ENCODE measurements at places on chromosomes 4 and X. TPM values are rescaled to one million over a fixed set of nuclear protein-coding genes. Genes with fewer than 3 reads are reported as not detected.

Gene SH2D1A
- not detected for total RNA-seq

Gene LRAT
- total RNA-seq, result not detected

Gene MAOA
- total RNA-seq, result 11.0 TPM

Gene IQCM
- not detected for total RNA-seq

Gene IGSF1
- total RNA-seq, result not detected

Gene WDR44
- total RNA-seq, result 16.5 TPM

Gene EPHA5
- total RNA-seq, result 7.1 TPM

Gene RAI2
- total RNA-seq, result 0.38 TPM

Gene CENPVL1
- not detected for total RNA-seq

Gene PTTG2
- not detected for total RNA-seq

Gene BEND4
- total RNA-seq, result not detected

Gene PAGE1
- not detected for total RNA-seq

Gene HAND2
- total RNA-seq, result 12.8 TPM

Gene RNF212
- 1.7 TPM for total RNA-seq

Gene OTC
- not detected for total RNA-seq

Gene XAGE2
- not detected for total RNA-seq

Gene GPR101
- not detected for total RNA-seq

Gene POU4F2
- total RNA-seq, result not detected

Gene PYURF
- total RNA-seq, result 80.9 TPM

Gene ESX1
- total RNA-seq, result not detected

Gene CCSER1
- not detected for total RNA-seq

Gene SMIM43
- 3.4 TPM for total RNA-seq

Gene MAP7D2
- 0.56 TPM for total RNA-seq

Gene SAT1
- total RNA-seq, result 78.6 TPM

Gene SRPK3
- 0.85 TPM for total RNA-seq

Gene ADH1A
- not detected for total RNA-seq

Gene PCDH19
- total RNA-seq, result under 0.01 TPM

Gene EVC
- total RNA-seq, result 33.8 TPM

Gene AADAT
- total RNA-seq, result 2.0 TPM

Gene CLDN34
- total RNA-seq, result not detected

Gene MAGEA9B
- total RNA-seq, result not detected

Gene NOX1
- not detected for total RNA-seq

Gene GLRA2
- total RNA-seq, result not detected

Gene SLC25A43
- 24.8 TPM for total RNA-seq

Gene GUCY1B1
- 1.7 TPM for total RNA-seq

Gene SPOCK3
- 2.0 TPM for total RNA-seq

Gene ARMCX4
- total RNA-seq, result 6.8 TPM

Gene GUCY1A1
- 0.19 TPM for total RNA-seq

Gene TEC
- 1.1 TPM for total RNA-seq

Gene CACNA1F
- not detected for total RNA-seq

Gene AMELX
- not detected for total RNA-seq

Gene GAGE12H
- not detected for total RNA-seq

Gene ARSH
- not detected for total RNA-seq

Gene RAB39B
- total RNA-seq, result 0.56 TPM

Gene PCSK1N
- 0.19 TPM for total RNA-seq

Gene MTMR8
- total RNA-seq, result 0.19 TPM

Gene SLC6A8
- 2.3 TPM for total RNA-seq

Gene COL4A5
- 56.9 TPM for total RNA-seq

Gene SLC26A1
- under 0.01 TPM for total RNA-seq

Gene VEGFD
- 0.28 TPM for total RNA-seq

Gene TLR1
- total RNA-seq, result 1.4 TPM

Gene SEC31A
- 269 TPM for total RNA-seq
